ENCODE measurements at places on chromosomes 4 and X.

DNA sequence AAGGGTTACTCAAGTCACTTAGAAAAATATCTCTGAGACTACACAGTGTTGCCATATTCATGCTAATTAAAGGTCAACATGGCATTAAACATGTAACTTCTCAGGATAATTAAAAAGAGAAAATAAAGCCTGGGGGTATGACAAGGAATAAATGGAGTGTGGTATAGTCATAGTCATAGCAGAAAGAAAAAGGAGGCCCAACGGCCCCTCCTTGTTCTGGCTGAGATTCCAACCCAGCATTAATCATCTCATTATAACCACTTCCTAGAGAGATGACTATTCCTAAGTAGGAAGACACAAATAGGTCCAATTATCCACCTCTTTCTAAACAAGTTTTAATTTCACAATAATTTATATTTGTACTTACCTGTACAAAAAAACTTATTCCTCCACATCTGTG, 778.4 kb upstream of the AADAT start:
- no peak for DNase-seq

GRCh38 chrX:78957768-78958130, 12.6 kb downstream of the P2RY10 start:
- no peak for DNase-seq

- DNase-seq: no peak
Measured at GRCh38 chr4:13102092-13102742, 381.9 kb downstream of the RAB28 start.

DNA sequence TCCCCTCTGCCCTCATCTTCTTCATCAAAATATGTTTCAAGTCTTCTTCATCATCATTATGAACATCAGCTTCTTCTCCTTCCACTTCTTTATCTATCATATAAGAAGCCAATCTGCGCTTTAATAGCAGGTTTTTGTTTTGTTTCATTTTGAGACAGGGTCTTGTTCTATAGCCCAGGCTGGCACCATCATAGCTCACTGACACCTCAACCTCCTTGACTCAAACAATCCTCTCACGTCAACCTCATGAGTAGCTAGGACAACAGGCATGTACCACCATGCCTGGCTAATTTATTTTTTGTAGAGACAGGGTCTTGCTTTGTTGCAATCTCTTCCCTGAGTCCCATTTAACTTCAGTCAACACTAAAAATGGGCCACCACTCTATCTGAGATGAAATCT, 27.0 kb downstream of the PRDM5 start:
- DNase-seq: no peak

DNA sequence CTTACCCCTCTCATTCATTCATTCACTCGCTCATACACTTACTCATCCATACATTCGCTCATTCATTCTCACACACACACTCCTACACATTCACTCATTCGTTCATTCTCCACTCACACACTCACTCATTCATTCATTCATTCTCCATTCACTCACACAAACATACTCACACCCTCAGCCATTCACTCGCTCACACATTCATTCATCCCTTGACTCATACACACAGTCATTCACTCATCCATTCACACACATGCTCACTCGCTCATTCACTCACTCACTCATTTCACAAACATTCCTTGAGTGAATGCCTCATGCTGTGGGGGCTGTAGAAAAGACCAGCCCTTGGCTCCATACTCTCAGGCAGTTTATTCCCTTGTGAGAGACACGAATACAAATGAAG, 151.1 kb upstream of the MAMLD1 start:
- DNase-seq: no peak

GRCh38 chr4:6992728-6993677, 50.2 kb upstream of the TADA2B start:
- peak; percentile 62 for DNase-seq

GRCh38 chrX:69298466-69299140, 133.3 kb upstream of the PJA1 start:
- no peak for DNase-seq

- no peak for DNase-seq
Measured at GRCh38 chr4:183941964-183942363, 36.9 kb downstream of the STOX2 start.

DNA sequence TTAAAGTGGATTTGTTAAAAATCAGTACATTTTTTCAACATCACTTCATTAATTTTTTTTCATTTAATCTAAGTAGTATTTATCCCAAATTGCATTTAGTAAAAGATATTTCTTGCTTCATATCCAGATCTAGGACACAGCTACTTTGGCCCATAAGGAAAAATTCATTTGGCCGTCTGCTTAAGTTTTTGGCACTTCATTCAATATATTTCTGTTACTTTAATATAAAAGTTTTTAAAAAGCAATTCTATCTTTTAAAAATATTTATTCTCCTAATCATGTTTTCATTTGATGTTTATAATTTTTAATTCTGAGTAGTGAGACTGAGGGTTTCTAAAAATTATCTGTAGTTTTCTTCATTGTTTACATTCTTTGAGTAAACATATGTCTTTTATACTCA, 28.5 kb downstream of the ANXA10 start:
- no peak for DNase-seq

DNA sequence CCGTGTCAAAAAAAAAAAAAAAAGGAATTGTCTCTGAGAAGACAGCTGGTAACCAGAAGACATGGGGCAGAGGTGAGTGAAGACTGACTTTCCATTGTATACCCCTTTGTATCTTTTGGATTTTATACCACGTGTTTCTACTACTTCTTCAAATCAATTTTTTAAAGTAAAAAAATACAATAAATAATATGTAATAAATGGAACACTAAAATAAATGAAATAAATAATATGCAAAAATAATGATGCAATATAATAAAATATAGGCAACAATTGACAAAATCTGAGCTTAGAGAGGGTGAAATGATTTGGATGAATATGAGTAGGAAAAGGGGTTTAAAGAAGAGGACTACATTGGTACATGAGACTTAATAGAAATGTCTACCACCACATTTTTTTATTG, 155.8 kb downstream of the IL15 start:
- DNase-seq: no peak

GRCh38 chr4:26310264-26310663, 10.6 kb upstream of the RBPJ start:
- DNase-seq: no peak

DNA sequence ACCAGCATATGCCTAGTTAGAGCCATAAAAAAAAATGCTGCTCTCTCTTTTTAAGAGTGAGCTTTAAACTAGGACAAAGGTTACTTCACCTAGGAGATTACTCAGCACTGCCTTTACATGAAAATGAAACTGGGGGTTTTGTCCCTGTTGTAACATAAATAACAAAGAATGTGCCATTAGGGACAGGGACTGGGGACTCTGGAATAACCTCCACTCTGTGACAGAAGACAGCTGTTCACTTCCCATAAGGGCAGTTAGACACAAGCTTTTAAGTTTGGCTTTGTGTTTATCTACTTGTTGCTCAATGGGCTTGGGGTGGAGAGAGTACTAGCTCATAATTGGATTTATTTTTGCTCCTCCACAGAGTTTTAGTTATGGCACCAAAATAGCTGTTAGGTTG, 11.9 kb downstream of the ENPEP start:
- DNase-seq: no peak

- no peak for DNase-seq
Measured at GRCh38 chr4:37717576-37717975, 31.4 kb upstream of the RELL1 start.

DNA sequence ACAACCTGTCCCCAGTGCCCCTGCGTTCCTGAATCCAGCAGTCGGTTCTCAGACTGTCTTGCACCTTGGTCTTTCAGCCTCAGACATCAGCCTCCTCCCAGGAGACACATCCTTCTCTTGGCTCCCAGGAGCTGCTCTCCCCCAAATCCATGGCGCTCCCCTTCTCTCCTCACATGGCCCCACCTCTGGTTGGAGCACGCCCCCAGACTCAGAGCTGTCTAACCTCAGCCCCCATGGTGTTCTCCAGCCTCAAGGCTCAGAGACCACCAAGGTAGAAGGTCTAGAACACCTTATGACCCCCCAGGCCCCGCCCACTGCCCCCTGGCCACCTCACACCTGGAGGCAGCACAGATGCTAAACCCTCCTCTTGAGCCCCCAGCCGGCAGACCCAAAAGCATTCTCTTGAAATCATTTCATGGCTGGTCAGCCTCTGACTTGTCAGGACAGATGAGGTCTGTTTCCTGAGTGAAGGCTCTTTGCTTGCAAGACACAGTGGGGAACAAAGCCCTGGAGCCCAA, 47.9 kb downstream of the ADRA2C start:
- DNase-seq: no peak

- DNase-seq: no peak
Measured at GRCh38 chrX:14932136-14932535, 58.9 kb downstream of the MOSPD2 start.

GRCh38 chr4:26533685-26534084, 43.4 kb upstream of the CCKAR start:
- DNase-seq: no peak

DNA sequence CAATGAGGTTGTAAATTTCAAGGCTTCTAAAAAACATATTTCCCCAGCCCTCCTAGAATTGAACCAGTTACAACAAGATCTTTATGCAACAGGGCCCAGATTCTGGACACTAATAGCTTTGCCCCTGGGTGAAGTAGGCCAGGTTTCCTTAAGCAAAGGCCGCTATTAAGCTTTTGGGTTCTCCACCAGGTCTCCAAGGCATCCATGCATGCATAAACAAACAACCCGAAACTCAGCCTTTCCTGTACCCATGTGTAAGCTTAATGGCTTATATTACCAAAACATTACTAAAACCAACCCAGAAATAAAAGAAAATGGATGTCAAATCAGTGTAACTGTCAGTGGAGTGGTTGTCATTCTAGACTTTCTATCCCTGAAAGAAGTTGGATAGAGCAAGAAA, 137.1 kb downstream of the ARHGAP6 start:
- no peak for DNase-seq

- no peak for DNase-seq
Measured at GRCh38 chrX:2595258-2595657, 94.5 kb upstream of the DHRSX start.

GRCh38 chr4:184790826-184791225, 34.9 kb downstream of the ACSL1 start:
- no peak for DNase-seq

DNA sequence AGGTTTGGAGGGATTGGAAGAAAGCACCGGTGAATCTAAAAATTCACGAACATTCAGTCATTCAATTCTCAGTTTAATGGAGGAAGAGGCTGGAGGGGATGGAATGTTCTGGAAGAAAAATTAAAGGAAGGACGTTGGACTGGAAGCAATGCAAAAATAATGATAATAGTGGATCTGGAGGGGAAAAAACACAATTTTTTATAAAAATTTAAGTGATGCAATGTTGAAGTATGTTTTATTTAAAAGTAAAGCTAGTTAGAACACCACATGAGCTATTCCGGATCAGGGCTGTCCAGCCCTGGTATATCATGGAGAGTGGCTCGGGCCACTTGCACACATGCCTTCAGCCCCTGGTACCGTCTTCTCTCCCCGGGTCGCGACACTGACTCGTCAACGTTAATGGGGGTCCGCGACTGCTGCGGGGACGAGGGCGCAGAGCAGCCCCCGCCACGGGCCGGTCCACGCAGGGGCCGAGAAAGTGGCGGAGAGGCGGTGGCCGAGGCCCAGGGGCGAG, 204.6 kb downstream of the TENM3 start:
- DNase-seq: no peak

GRCh38 chr4:39571054-39571453, 43.8 kb upstream of the UGDH start:
- DNase-seq: no peak

GRCh38 chr4:8058031-8058479, 100.6 kb downstream of the ABLIM2 start:
- no peak for DNase-seq

DNA sequence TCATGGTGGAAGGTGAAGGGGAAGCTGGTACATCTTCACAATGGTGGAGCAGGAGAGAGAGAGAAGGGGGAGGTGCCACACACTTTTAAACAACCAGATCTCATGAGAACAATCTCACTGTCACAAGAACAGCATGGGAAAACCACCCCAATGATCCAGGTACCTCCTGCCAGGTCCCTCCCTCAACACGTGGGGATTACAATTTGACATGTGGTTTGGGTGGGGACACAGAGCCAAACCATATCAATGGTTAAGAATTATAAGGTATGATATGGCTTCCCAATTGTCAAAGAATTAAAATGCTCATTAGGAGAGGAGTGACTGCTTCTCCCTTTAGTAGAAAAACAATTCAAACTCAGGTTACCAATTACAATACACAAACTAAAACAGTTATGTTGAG, 143.3 kb downstream of the PDLIM5 start:
- no peak for DNase-seq

DNA sequence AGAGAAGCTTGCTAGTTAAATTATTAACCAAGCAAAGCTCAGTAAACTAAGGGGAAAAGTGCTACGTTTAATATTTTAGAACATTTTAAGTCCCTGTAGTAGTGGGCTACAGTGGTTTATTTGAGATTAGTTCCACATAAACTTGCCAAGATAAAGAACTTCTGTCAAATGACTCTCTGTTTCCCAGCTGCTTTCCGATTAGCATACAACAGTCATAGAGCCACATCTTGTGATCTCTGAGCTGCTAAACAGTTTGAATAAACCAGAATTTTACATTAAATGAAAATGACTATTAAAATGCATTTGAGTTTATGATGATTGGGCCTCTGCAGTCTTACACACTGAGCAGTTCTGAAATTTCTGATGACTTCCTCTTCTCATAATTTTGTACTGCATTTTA, 568.5 kb downstream of the IQCM start:
- no peak for DNase-seq

- no peak for DNase-seq
Measured at GRCh38 chr4:7192252-7193029, at the start of gene SORCS2. Gene SORCS2, plus strand, starts transcription at chr4:7192538.

DNA sequence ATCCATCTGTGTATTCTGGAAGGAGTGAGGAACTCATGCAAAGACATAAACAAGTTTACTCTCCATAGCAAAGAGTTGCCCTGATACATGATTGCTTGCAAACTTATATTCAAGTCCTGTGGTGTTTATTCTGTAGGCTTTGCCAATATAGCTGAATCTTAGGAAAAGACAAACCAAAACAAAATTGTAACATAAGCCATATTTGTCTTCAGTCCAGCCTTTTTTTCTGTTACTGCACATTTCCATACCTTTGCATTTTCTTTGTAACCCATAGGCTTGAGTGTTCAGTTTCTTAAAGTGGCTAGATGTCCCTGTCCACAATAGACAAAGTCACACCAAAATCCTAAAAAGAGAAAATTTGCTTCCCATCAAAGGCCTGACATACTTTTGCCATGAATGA, 120.4 kb downstream of the PPARGC1A start:
- no peak for DNase-seq

DNA sequence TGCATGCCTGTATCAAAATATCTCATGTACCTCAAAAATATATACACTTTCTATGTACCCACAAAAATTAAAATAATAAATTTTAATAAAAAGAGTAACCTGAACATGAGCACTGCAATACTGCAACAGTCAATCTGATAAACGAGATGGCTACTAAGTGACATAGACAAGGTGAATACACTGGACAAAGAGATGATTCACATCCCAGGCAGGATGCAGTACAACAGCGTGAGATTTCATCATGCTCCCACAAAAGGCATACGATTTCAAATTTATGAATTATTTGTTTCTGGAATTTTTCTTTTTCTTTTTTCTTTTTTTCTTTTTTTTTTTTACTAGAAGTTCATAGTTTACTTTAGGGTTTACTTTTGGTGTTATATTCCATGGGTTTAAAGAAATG, 12.2 kb upstream of the FGF16 start:
- no peak for DNase-seq

GRCh38 chr4:127782025-127782274, 172 bp upstream of the HSPA4L start:
- DNase-seq: no peak
